Small intestine (tissue), 16 donors: ENCODE measurements at places on chromosomes 16 and 17.

GRCh38 chr17:27579304-27579703 is 51.7 kb upstream of the LGALS9 start:
- no peak for DNase-seq

- DNase-seq, result no peak
Observed at GRCh38 chr16:19523184-19523558, 571 bp upstream of the CCP110 start.

- DNase-seq, result no peak
Observed at GRCh38 chr17:29061036-29061435, 18.1 kb downstream of the PIPOX start.

- DNase-seq, result peak; percentile 1
Observed at GRCh38 chr17:52823155-52823554, 664.6 kb upstream of the CA10 start.

DNA sequence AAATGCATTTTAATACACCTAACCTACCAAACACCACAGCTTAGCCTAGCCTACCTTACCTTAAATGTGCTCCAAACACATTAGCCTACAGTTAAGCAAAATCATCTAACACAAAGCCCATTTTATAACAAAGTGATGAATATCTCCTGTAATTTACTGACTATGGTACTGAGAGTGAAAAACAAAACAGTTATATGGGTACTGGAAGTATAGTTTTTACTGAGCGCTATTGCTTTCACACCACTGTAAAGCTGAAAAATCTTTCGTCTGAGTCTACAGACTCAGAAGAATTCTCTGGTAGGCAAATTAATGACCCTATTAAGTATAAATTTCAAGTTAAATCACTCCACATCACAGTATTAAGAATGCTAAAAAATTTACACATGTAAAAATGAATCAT is 3.5 kb downstream of the GRB2 start:
- DNase-seq, result no peak

DNA sequence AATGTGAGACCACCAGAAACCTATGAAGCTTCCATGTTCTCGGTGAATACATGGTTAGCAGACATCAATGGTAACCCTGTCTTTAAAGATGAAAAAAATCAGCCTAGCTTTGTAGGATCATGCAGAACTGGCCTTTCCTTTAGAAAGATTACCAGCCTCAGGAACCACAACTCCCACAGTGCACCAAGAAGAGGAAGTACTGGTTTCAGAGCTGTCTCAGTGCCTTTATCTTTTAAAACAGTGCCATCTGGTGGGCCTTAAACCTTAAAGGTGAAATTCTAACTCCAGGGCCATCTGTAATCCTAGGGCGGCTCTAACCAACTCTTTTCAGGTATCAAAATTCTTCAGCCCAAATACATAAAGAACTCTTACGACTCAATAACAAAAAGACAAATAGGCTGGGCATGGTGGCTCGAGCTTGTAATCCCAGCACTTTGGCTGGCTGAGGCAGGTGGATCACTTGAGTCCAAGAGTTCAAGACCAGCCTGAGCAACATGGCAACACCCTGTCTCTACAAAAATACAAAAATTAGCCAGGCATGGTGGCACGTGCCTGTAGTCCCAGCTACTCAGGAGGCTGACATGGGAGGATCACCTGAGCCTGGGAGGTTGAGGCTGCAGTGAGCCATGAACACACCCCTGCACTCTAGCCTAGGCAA is 5.4 kb downstream of the ATPAF2 start:
- DNase-seq, result peak; percentile 83

GRCh38 chr17:81165246-81166032 is at the start of gene PVALEF:
Gene PVALEF, plus strand, starts transcription at chr17:81165507. Its CDS starts 15,720 bp downstream, at chr17:81181227.
- peak; percentile 91 for DNase-seq

GRCh38 chr16:22948603-22949368 is 134.8 kb downstream of the HS3ST2 start:
- DNase-seq, result peak; percentile 45

- peak; percentile 67 for DNase-seq
Observed at GRCh38 chr16:19179546-19180490, 11.8 kb downstream of the SYT17 start.

DNA sequence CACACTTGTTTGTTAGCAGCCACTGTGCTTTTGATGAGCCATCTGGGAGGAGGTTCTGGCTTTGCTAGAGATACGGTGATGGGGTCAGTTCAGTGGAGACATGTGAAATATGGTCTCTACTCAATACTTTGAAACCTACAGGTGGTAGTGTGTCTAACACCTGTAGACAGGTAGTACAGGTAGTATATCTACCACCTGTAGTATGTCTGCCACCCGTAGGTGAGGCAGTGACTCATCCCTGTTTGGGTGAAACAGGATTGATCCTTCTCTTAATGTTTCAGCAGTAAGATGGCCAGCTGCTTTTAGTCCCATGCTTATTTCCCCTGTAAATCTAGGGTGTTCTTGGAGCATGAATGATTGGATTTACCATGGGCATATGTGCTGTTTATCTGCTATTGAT is 240.8 kb downstream of the SNX29 start:
- DNase-seq, result no peak

- no peak for DNase-seq
Observed at GRCh38 chr17:69066482-69066881, 5.8 kb upstream of the ABCA9 start.

DNA sequence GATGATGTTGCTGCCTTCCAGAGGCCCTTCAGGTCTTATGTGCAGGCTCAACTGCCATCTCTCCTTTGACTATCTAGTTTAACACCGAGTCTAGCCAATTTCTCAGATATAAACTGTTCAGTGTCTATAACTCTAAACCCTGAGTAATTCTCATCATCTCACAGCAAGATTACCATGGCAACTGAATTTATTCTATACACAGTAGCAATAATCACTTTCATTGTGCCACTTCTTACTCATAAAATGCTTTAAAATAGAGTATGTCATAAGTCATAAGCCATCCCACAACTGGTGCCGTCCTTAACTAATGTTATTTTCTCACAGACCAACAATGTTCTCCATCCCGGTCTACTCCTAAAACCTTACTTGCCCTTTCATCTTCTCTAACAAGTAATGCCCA is 45.0 kb downstream of the SYNRG start:
- DNase-seq, result no peak

DNA sequence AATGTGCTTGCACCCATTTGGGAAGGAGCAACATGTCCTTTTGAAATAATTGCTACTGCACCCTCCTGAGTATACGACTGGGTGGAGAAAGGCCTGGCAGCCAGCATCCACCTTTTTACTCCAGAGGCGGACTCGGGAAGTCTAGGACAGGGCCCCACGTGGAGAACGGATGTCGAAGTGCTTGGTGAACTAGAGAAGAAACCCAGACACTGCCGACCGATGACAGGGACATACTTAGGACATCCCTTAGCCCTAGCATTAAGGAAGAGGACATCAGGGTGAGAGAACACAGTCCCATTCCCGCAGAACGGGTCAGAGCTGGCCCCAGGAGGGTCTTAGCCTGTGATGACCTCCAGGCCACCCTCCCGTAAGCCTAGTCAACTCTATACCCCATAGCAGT is 3.8 kb downstream of the YBX2 start:
- no peak for DNase-seq

- DNase-seq, result no peak
Observed at GRCh38 chr17:34781071-34781470, 180.2 kb downstream of the CCT6B start.

- no peak for DNase-seq
Observed at GRCh38 chr16:19935694-19936093, 51.0 kb upstream of the GPRC5B start.

DNA sequence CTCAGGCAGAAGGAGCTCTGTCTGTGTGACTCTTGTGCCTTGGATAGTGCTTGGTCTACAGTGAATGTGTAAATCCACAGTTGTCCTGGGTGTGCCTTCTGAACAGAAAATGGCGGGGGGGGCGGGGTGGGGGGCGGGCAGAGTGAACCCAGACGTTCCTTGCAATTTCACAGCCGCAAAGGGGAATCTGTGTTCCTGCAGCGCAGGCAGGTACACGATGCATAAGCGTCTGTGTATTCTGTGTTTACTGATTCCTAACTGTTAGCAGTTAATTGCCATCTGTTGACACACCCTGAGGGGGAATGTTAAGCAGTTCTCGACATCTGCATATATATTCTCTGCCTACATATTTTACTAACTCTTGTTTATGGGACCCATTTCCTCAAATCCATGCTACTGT is 123.5 kb upstream of the ZFHX3 start:
- peak; percentile 38 for DNase-seq

DNA sequence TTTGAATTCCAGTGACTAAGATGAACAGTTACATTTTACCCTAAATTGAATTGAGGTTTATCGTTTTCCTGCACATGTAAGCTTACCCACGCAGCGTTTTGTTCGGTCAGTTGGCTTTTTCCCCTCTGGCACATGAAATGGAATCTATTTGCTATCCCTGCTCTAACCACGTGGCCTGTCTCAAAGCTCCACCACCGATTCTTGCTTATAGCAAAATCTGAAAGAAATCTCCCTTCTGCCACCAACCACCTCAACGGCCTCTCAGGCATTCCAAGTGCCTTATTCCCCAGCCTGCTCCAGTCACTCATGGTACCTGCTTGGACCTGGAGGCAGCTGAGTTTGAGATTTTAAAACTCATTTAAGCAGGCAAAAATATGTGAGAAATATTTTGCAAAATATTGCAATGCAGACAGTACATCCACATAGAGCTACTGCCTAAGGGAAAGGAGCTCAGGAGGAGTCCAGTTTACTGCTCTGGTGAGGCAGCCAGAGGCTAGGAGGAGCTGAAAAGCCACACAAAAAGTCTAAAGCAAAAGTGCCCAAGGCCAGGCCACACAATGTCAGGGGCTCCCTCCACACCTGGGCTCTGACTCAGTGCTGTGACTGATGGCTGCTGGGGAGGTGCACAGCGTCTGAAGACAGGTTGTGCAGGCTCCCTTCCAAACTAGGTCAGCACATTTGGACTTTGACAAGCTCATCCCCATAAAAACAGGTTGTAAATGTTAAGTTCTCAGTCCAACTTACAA is 26.4 kb downstream of the ARHGAP17 start:
- DNase-seq, result peak; percentile 91

DNA sequence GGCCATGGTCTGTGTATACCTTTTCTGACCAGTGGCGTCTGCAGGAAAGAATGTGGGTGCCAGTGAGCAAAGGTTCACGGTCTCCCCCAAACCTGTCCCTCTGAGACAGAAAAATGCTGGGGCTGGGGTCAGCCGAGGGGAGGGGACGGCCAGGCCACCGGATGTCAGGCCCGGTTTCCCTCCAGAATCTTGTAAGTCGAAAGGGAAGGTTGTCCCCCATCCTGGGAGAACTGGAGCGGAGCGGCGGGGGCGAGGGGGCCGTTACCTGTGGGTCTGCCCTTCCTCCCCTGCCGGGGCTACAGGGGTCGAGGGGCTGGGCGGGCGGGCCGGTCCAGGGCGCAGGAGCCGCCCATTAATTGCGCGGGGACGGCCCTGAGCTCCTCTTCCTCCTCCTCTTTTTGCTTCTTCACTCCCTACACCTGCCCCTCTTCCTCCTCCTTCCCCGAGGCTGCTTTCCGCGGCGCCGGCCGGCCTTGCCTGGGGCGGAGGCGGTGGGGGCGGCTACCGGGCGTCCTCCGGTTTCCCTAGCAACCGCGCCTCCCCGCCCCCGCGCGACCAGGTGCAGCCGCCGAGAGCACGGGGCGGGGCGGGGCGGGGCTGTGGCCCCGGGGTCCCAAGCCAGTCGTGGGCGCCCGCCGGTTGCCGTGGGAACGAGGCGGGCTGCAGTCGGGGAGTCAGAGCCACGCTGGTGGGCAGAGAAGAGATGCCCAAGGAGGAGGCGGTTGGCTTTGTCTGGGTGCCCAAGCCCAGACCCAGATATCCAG is at the start of gene MARCHF10:
TSS of gene MARCHF10 (minus strand) at position 503 of the 764 bp plus-strand sequence. CDS start 6,579 bp downstream, outside the sequence.
- no peak for DNase-seq

- no peak for DNase-seq
Observed at GRCh38 chr17:45225051-45225700, 3.5 kb downstream of the FMNL1 start.

GRCh38 chr17:39271546-39271945 is 45.8 kb upstream of the STAC2 start:
- DNase-seq, result no peak

GRCh38 chr17:70865993-70866804 is 696.9 kb downstream of the KCNJ2 start:
- no peak for DNase-seq

DNA sequence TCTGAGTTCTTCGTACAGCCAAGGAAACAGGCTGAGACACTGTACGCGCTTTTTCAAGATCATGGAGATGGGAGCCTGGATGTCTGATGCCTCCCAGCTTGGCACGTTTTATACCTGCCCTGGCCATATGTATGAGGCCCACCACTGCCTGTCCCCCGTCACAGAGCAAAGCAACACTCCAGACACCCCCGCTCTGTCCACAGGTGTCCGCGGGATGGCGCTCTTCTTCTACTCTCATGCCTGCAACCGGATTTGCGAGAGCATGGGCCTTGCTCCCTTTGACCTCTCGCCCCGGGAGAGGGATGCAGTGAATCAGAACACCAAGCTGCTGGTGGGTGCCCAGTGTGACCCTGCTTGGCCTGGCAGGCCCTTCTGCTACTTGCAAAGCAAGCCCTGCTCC is 39.8 kb upstream of the POLR3E start:
- no peak for DNase-seq

- DNase-seq, result no peak
Observed at GRCh38 chr17:79841369-79842135, 2.3 kb upstream of the CBX4 start.

DNA sequence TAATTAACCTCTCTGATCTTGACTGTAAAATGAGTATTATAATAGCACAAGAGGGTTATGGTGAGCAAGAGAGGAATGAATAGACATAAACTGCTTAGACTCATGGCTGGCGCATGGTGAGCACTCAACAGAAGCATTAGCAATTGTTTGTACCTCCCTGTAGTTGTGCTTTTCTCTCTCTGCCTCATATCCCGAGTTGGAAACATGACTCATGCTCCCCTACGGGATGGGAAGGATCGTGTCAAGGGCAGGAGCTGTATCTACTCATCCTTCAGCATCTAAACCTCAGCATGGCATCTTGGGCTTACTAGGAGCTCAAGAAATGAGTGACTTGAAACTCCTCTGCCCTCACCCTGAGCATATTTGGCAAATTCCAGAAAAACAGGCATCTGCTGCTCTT is 299.6 kb downstream of the MAP2K4 start:
- no peak for DNase-seq

DNA sequence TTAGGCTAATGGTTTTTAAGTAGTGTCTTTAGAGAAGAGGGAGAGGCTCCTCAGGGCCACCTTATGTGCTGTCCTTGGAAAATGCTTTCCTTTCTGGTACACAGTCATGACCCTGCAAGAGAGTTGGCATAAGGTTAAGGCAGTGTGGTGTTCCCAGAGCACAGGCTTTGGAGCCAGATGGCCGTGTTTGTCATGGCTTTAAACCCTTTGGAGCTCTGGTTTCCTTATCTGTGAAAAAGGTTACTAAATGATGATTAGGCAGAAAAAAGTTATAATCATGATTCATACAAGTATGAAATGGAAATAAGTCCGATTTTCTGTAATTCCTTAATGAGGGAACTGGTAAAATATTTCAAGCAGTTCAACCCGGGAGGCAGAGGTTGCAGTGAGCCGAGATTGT is 13.2 kb downstream of the UTP4 start:
- no peak for DNase-seq

- DNase-seq, result no peak
Observed at GRCh38 chr16:19307587-19308241, 22.2 kb downstream of the CLEC19A start.

GRCh38 chr16:17296431-17296830 is 174.3 kb downstream of the XYLT1 start:
- no peak for DNase-seq

- DNase-seq, result no peak
Observed at GRCh38 chr17:7313890-7314718, 1.1 kb downstream of the GPS2 start.
